ENCODE measurements at places on chromosomes 4 and X.

DNA sequence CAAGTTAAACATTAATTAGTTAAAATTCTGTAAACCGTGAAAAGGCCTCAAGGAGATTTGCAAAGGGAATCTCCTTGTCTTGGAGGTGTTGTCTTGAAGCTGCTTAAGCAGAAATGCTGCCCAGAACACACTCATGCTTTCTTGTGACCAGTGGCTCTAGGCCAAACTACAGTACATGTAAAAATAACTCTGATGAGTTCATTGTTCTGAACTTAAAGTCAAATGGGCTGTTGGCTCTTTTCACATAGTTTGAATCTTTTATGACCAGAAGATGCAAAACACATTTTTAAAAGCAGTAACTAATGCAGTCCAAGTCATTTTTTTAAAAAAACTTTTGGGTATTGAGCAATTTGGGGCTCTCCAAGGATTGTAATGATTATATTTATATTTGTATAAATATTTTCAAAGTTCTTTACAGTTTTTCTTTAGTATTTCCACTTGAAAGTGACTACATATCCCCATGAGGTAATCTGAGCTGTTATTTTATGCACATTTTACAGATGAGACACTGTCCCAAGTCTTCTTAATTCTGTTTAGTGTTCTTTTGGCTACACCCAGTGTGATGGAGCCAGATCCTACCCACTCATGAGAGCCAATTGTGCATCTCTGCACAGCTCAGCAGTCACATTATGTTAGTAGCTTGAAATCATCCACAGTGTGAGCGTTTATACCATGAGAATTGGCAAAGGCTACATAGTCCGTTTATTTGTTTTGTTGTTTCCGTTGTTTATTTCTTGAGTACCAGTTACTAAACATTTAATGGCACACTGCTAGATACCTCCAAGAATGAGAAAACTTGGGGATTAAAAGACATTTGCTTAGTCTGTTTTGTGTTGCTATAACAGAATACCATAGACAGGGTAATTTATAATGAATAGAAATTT is 112.8 kb upstream of the ATXN3L start:
- DNase-seq: peak; percentile 95

- no peak for DNase-seq
These were observed 562.5 kb downstream of the CCSER1 start for GRCh38 chr4:90689739-90690138.

GRCh38 chr4:173891072-173891471 is 361.0 kb upstream of the HAND2 start:
- no peak for DNase-seq

GRCh38 chr4:105624530-105624929 is 72.1 kb downstream of the ARHGEF38 start:
- DNase-seq: peak; percentile 21

- DNase-seq: peak; percentile 67
These were observed 103.5 kb downstream of the LDB2 start for GRCh38 chr4:16794816-16795445.

GRCh38 chr4:156439576-156440200 is 486.0 kb upstream of the CTSO start:
- no peak for DNase-seq

DNA sequence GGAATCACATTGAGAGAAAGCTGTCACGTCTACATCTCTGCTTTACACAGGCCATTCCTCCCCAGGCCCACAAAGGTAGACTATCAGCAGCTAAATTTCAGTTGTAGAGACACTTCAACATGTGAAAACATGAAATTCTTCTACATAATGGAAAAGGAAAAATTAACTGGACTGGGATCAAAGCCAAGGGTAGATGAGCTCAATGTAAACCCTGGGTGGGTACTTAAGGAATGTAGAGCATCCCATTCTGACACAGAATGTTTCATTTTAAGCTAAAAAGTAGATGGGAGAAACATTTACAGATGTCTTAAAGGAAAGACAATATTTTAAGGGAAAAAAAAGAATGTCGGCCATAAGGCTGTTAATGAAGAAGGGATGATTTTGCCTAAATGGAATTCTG is 51.3 kb upstream of the NPNT start:
- DNase-seq: peak; percentile 52

GRCh38 chr4:3314706-3315260 is 22.0 kb downstream of the RGS12 start:
- DNase-seq: no peak

DNA sequence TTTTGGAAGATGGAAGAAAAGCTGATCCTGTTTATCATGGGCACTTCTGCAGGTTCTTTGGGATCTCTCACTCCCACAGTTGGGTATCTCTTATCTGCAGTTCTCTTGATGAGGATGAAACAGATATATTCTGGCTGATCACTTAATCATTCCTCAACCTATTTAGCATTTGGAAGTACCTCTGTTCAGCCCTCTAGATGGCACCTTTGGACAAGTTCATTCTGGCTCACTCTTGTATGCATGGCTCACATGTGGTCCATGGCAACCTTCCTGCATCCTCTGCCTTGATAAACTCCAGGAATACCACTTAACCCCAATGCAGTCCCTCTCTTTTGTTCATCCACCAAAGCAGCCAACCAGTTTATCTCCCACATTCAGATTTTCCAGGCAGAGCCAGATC is 74.2 kb downstream of the SMARCA5 start:
- peak; percentile 4 for DNase-seq

GRCh38 chr4:110615353-110616237 is 7.3 kb downstream of the PITX2 start:
- DNase-seq: no peak

All from EH (cell line).